ENCODE measurements at places on chromosomes 4 and X. TPM values are rescaled to one million over a fixed set of nuclear protein-coding genes. Genes with fewer than 3 reads are reported as not detected.

The NEUROG2 gene
- not detected for total RNA-seq

The OTUD6A gene
- not detected for total RNA-seq

The RASSF6 gene
- total RNA-seq: not detected

The SSX4B gene
- total RNA-seq: not detected

The FRMPD3 gene
- total RNA-seq: not detected

The GYPA gene
- total RNA-seq: not detected

The SMIM20 gene
- 15.2 TPM for total RNA-seq

The PAGE1 gene
- not detected for total RNA-seq

The NAA11 gene
- not detected for total RNA-seq

The GLRA3 gene
- total RNA-seq: not detected
